DMS53 (cell line): ENCODE measurements at places on chromosomes 4 and X.

GRCh38 chr4:156197216-156197615 lies 243.6 kb upstream of the CTSO start:
- no peak for DNase-seq

DNA sequence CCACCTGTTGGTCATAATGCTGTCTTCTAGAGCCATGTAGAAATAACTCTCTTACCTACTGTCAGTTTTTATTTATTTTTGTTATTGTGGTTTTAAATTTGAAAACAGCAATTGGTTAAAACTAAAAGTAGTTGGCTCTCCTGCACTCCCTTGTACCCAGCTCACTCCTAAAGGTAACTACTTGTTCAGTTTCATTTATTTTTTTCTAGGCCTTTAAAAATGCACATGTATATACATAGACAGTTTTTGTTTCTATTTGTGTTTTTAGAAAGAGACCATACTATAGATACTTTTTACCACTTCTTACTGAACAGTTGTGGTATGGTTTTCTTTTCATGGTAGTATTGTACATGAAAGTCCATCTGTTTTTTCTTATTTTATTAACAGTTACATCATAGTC lies 16.8 kb downstream of the SMAD1 start:
- no peak for DNase-seq

DNA sequence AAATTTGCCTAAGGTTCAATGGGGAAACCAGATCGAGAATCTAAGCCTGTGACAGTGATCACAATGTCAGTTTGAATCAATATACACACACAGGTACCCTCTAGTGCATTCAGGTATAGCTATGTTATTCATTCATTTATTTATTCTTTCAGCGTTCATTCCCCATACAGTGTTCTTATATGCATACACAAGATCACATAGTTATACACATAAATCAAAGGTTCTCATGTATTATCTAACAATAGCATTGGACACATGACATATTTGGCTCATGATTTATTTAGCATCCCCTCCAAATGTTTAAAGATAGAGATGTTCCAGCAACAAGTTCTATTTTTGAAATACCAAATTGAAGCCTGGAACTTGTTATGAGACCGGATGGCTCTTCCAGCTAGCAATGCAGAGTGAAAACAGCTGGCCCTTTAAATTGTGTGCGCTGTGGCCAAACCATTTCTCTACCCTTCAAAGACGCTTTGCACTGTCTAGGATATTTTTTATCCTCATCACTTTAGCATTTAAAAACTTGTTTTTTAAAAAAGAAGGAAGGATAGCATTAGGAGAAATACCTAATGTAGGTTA lies 131.0 kb downstream of the ATXN3L start:
- DNase-seq = no peak

- peak; percentile 57 for DNase-seq
Observed at GRCh38 chrX:7146703-7147412, 654 bp upstream of the STS start.

DNA sequence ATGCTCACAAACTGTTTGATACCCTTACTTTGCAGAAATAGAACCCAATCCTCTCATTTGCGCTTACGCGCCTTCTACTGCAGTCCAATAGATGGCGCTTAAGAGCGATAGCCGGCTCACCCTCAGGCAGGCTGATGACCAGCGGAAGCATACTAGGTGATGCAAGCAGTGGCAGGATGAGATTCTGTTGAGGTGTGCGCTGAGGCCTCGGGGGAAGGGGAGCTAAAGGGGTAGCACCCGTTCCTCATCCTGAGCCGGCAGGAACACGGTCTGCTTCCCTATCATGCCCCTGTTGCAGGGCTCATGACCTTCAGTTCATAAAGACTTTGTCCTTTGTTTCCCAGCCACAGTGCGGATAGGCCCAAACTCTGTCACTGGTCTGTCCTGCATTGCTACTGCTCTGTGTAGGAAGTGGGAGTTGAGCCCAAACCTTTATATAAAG lies 628.9 kb downstream of the TLL1 start:
- peak; percentile 81 for DNase-seq

DNA sequence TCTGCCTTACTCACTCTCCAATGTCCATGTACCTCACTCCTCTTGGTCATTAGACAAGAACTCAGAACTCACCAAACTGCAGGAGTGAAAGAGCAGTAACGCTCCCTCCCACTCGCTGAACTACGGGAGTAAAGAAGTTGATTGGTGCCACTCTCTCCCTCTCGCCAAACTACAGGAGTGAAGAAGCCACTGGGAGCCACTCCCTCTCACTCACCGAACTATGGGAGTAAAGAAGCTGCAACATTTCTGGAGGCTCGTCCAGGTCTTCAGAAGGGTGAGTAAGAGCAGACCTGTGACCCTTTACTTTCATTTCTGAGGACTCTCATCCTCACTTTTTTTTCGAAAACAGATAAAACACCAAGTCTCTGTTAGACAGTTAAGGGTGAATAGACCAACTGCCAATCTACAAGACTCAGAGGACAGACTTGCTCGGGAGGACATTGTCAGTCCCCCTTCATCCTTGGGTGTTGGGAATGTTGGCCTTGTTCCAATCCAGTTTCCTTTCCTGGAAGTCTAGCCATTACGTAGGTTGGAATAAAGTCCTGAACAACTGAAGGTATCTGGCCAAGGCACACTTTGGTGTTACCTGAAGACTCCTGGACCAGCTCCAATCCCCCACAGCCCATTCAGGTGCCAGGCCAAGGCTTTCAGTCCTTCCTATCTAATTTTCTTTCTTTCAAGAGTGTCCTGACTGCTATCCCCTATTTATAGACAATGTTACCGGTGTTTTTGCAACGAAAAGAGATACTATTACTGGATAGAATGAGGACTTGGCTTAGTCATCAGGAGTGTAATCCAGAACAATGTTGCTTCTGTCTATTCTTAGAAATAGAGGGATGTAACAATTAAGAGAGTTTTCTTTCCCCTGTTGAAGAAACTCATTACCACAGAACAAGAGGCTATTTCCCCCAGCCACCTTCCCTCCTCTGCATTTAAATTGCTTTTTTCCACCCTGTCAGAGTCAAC lies 11.0 kb upstream of the COL25A1 start:
- DNase-seq = peak; percentile 4

- DNase-seq = no peak
Observed at GRCh38 chrX:112734290-112734689, 54.6 kb upstream of the LHFPL1 start.

DNA sequence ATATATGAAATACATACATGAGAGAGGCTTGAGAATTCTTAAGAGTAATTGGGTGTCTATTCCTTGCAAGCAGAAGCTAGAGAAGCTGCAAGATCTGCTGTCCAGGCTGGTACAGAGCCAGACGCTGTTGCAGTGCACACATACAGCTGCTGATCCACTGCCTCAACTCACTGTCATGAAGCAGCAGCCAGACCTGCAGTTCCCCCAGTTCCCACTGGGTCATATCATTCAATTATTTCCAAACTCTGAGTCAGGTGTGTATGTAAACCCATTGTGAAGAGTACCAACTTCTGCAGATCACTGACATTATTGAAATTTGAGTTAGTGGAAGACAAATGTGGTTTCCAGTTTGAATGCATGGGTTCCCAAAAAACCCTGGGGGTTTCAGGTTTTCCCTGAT lies 1212.8 kb upstream of the ADGRL3 start:
- DNase-seq = peak; percentile 15
